ENCODE measurements at places on chromosomes 1 and 21.

- DNase-seq, result no peak
Observed at GRCh38 chr1:208741296-208741695, 497.1 kb upstream of the PLXNA2 start.

GRCh38 chr1:18965206-18966173, 9.0 kb upstream of the IFFO2 start:
- DNase-seq, result no peak

DNA sequence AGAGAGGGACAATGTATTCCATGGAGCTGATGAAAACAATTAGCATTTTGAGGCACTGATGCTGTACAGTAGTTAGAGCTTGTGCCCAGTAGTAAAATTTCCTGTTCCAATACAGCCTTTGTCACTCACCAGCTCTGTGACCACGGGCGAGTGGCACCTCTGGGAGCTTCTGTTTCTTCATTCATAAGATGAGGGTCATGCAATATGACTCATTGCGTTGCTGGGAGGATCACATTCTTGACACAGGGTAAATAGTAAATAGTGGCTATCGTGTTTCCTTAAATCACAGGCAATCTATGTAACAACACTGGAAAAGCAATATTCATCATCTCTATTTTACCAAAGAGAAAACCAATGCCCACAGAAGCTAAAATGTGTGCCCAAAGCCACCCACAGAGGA, 4.5 kb upstream of the LRRC52 start:
- no peak for DNase-seq

GRCh38 chr1:202711949-202712635, 1.8 kb upstream of the SYT2 start:
- DNase-seq, result peak; percentile 51

GRCh38 chr1:160888926-160889325, 3.9 kb upstream of the ITLN1 start:
- no peak for DNase-seq

DNA sequence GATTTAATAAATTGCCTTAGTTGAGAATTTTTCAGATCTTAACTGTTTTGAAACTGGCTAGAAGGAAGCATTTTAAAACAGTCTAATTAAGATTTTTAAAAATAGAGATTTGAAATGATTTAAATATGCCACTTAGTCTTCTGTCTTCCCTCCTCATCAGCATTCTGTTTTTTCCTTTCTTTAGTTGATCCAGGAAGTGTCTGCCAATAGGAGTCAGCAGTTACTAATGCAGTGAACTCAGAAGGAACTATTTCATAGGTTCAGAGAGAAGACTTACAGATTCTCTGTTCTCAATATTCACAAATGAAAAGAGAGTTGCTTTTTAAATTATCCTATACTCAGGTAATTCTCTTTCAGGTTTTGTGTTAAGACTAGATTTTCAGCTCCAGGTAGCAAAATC, 84.5 kb downstream of the RPS6KC1 start:
- no peak for DNase-seq

- no peak for DNase-seq
Observed at GRCh38 chr1:224067621-224068457, 46.1 kb upstream of the FBXO28 start.

DNA sequence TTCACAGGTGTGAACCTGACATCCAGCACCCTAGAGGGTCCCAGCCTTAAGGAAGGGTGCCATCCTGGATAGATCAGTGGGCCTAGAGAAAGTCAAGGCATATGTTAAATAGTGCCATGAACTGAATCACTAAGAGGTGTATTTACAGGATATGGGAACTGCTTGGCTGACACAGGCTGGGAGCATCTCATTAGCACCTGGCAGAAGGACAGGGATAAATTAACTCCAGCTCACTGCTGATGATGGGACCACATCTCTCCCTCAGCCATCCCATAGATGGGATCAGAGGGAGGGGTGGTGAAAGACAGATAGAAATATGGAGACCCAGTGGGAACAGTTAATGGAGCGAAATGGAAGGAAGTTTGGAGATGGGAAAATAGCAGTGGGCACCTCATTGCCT, 122.0 kb downstream of the IGSF21 start:
- no peak for DNase-seq

DNA sequence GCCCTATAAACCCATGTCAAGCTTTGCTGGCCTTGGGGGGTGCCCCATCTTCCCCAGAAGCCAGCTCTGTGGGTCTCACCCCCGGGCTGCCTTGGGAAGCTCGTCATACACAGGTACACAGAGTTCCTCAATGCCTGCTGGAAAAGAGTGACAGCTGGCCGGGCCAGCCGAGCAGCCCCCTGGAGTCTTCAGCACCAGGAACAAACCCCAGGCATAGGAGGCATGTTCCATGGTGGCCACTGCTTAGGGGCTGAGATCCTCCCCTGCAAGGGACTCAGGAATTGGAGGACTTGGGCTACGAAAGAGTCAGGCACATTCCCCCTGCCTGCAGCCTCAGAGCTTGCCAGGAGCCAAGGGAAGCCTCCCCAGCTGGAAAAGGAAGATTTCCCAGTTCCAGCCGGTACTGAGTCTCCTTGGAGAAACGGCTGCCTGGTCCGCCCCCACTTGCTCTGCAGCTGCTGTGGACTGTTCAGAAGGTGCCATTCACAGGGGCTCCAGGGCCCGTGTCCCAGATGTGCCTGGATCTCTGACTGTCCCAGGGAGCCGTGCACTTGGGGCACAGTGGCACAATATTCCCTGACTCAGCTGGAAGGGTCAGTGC, 89.5 kb downstream of the STUM start:
- DNase-seq, result no peak

- DNase-seq, result no peak
Observed at GRCh38 chr1:29793653-29794348, 557.5 kb downstream of the PTPRU start.

DNA sequence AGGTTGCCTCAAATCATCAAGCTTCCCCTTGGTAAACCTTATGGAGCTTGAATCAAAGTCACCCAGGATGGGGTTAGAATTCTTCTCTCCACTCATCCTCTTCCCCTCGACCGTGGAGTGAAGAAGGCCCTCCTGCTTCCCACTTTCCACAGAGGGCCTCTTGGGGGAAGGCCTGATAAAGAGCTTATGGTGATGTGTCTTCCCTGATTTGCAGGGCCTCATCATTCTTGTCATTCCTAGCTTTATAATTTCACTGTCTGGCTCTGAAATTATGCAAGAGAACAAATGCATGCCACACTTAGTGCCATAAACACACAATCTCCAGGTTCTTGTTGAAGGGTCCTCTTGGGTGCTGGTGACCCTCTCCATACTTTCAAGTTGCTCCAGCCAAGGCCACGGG, 101.2 kb downstream of the HMGB4 start:
- no peak for DNase-seq

DNA sequence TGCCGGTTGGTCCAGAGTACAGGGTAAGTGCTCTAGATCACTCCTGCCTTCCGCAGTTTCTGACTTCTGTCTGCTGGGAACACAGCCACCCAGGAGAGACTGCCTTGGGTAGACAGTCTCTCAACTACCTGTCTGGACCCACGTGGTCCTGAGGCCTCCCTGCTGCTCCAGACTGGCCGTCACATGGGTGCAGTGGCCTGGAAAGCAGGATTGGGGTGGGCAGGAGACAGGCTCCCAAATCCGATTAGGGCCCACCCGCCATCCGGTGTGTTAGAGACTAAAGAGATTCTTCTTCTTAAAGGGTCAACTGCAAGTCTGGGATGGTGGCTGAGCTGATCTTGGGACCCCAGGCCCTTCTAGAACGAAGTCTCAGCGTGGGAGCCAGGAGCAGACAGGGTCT, 105.5 kb downstream of the EBNA1BP2 start:
- DNase-seq, result no peak

DNA sequence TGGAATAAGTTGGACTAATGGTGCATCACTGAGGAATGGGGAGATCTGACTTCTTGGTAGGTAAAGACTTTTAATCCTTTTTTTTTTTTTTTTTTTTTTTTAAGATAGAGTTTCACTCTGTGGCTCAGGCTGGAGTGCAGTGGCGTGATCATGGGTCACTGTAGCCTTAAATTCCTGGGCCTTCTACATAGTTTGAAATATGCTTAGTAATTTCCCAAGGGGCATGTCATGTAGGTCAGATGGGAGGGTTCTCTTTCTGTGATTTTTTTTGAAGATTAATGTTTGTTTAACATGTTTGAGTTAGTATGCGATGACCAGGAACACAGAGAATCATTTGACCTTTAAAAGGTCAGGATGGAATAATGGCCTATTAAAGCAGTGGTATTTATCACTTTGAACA, 129.1 kb downstream of the S1PR1 start:
- DNase-seq, result no peak

GRCh38 chr1:159889821-159890252, 10.1 kb downstream of the CFAP45 start:
- DNase-seq, result peak; percentile 29

DNA sequence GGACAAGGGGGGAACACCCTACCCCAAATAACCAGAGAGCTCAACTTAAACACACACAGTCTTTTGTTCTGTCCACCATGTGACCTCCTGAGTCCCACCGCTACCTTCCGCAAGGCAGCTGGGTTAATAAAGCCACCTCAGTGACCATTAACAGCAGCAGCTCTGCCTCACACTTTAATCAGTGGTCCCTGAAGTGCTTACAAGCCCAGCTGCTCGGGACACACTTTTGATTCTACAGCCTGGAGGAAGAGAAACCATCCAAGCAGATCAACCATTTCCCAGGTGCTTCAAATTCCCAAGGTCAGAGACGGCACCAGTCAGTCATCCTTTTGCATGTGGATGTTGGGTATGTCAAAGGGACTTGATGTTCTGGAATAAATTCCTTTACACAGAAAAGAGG, 70.1 kb downstream of the KCNJ15 start:
- no peak for DNase-seq

DNA sequence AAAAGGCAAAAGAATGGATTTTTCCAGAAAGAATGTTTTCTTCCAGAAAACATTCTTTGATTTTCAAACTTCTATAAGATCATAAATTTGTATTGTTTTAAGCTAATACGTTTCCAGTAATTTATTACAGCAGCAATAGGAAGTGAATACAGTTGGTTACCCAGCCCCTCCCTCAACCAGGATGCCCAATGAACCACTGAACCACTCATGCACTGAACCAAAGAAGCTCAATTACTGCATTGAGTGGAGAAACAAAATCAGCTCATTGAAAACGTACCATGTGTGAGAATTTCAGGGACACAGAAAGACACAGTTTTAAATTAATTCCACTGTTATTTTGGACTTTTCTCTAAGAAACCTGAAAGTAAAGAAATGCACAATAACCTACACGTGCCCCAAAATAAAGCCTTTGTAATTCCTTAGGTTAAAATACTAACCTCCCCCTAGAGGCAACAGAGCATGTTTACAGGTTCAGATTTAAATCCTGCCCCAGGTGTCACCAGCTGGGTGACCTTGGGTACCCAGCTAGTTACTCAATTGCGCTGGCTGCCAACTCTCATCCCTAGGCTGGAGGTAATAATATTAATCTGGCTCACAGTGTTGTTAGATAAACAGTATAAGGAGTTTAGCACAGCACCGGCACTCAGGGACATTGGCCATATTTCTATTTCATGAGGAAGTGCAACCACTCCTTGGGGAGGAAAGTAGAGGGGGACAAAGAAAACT, 111.7 kb downstream of the NMNAT2 start:
- no peak for DNase-seq

DNA sequence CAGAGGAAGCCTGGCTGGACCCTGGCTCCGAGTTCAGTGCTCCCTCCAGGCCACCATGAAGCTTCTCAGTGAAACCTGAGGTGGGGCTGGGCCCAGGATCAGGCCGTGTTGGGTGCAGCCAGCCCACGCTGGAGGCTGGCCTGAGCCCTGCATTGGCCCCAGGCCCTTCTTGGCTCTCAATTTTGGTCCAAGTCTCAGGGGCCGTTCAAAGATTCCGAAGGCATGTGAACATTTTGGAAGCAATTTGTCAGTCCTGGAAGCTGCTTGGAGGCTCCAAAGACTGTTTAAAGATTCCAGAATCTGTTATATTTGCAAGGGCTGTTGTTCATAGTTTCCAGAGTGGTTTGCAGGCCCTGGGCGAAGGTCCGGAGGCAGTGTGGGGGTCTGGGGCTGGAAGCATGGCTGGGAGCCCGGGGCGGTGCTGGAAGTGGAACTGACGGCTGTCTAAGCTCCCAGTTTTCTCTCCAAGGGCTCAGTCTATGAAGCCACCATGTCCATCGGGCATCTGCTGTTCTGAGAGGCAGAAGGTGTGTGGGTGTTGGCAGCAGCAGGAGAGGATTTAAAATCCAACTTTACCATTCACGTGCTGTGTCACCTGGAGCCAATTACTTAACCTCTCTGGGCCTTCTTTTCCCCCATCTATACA, 104.9 kb downstream of the EPHB2 start:
- DNase-seq, result no peak

GRCh38 chr1:2480986-2481364, 4.9 kb downstream of the PLCH2 start:
- no peak for DNase-seq

DNA sequence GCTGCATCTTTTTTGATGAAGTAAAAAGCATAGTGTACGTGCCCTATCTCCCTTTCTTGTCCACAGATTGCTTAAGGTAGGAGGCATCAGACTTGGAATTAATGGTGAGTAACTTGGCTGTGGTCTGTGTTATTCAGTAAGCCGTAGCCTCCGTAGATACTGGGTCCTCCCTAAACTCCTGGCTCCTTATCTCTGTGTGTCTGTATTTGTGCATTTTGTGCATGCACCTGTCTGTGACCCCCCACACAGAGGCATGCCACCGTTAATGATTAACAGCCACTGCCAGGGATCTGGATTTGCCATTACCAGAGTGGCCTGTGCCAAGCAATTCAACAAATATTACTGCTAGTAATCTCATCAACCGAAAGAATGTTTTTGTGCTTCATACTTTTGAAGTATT, 31.9 kb downstream of the MAP3K21 start:
- DNase-seq, result no peak

DNA sequence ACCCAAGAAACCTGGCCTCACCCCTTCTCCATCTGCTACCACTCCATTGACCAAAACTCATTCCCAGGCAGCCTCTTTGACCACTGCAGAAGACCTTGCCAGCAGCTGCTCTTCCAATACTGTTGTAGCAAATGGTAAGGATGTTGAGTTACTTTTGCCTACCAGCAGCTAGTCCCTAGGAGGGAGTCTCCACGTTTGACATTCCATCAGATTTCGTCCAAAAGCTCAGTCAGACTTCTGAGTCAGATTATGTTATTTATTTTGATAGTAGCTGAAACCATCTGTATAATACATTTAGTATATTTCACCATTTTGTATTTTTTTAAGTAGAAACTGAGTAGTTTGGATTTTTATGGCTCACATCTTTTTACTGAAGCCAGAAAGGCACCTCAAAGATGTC, 51.5 kb upstream of the WNT2B start:
- no peak for DNase-seq

DNA sequence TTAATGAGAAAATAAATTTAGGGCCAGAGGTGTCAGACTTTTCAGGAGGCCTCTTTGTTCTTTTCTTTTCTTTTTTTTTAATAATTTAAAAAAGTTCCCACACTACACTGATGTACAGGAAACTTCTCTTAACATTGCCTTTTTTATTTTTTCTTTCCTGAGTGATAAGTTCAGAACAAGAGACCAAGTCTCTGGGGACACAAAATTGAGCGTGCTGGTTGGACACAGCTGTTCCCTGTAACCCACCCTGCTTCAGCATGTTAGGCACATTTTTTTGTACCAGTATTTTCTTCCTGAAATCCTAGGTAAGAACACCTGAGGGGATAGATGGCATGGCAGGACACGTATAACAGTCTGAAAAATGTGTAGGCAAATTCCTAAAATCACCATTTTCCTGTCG, 50.1 kb downstream of the PBX1 start:
- no peak for DNase-seq

- DNase-seq, result no peak
Observed at GRCh38 chr1:232978091-232978634, 27.8 kb downstream of the NTPCR start.
